ENCODE measurements at places on chromosomes 3 and 15. TPM values are rescaled to one million over a fixed set of nuclear protein-coding genes. Genes with fewer than 3 reads are reported as not detected.

DNA sequence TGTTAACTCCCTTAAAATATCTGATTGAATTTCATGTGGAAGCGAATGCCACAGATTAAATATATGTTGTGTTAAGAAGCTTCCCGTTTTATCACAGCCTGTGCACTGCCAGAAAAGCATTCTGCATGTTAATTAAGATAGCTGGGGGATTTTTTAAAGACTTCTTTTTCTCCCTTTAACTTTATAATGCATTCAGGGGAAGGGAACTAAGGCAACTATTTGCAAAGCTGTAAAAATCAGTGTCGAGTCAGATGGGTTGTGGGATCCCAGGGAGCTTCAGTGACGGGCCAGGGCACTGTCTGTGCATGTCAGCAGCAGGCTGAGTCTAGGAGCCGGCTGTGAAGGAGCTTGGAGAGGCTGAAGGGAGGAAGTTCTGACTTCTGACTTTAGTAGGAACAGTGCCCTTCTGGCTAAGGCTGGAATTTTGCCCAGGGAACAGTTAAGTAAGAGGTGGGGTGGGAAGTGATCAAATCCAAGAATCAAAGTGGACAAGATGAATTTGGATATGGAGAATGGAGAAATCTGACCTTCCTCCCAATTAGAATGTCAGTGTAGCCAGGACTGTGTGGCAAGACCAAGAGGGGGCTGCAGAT lies 77.7 kb downstream of the ABHD5 start:
- DNase-seq: peak; percentile 70

DNA sequence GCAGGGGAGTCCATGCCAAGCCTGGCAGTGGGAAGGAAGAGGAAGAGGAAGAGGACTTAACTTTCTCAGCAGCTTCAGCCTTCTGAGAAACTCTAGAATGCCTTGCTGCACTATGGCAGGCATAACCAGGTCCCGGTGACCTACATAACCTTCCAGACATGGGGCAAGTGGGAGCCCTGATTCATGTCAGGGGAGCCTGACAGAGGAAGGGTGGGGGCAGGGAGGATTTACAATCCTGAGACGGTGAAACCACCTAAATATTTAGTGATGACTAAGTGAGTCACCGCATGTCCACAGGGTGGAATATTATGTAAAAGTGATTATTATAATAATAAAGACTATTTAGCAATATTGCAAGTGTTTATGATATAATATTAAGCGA lies 46.7 kb downstream of the AMOTL2 start:
- peak; percentile 33 for DNase-seq

DNA sequence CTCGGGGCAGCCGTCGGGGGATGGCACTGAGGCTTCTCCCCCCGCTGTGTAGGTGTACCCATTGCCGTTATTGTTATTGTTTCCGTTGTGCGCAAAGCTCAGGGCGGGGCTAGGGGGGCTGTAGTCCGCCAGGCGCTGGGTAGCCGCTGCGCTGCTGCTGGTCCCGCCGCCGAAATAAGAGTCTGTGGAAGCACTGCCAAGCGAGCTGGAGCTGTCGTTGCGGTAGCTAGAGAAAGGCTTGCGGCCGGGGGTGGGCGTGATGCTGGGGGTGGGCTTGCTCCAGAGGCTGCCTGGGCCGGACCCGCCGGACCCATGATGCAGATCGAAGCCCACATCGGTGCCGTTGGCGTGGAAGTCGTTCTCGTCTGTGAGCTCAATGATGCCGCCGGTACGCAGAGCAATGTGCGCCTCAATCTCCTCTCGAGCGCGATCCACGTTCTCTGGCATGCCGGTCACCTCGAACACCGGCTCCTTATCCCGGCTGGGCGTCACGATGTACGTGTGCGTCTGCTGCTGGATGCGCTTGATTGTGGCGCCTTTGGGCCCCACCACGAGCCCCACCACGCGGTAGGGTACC lies 1.9 kb downstream of the MEX3B start:
- DNase-seq: no peak

DNA sequence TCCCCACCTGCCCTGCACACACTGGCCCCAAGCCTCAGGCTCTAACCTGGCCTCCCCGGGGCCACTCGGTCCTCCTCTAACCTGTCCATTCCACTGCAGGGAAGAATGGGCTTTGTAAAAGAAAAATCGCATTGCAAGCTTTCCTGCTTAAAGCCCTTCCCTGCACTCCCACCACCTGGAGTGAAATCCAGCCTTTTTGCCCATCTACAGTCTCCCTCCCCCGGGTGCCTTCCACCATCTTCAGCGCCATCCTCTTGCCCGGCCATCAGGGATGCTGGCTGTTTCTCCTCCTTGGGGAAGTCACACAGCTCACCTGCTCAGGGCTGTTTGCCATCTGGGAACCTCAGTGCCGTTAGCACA lies 266.9 kb downstream of the OCA2 start:
- no peak for DNase-seq

DNA sequence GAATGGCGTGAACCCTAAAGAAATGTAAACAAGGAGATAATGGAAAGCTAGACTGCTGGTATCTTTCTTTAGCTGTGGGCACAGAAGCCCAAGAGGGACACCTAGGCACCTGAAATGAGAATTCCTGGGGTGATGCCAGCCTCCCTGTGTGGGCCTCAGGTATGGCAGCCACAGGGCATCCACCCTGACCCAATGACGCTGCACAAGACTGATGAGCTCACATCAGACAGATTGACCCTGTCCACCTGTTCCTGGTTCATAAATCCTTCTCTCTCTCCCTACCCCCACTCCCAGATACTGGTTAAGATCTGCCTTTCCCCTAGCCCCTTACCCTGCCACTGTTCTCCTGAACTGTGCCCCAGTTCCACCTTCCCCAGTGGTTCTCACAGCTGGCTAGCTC lies 1.5 kb downstream of the GLB1 start:
- no peak for DNase-seq

DNA sequence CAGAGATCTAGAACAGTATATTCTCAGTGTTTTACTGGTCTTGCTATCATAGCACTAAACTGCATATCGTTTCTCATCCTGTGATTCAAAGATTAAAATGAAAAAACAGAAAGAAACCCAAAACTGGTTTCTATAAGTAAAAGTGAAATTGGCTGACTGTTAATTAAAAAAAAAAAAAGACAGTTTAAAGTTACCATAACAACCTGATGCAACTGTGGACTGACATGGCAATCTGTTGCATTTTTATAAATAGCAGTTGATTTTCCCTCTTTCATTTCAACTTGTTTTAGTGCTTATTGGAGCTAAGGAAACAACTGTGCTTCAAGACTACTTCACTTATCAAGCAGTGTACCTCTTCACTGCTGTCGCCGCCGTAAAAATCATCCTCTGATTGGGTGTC lies 186.6 kb downstream of the CFAP20DC start:
- no peak for DNase-seq

GRCh38 chr3:166580561-166580960 lies 743.3 kb upstream of the BCHE start:
- no peak for DNase-seq

DNA sequence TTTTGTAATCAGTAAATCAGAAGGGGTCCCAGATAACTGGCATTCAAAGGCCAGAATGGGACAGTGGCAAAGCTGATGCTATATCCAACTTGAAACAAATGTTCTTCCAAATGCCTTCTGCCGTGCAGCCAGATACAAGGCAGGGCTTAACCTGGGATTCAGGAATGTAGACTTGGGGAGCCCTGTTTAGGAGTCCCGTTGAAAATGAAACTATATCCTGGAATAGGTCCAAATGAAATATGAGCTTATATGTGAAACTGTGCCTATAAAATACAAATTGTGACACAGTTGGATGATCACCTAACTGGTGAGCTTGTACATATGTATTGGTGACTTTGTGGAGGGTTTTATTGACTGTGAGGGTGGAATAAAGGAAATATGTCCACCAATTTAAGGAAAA lies 28.7 kb downstream of the FRMD4B start:
- DNase-seq: no peak

DNA sequence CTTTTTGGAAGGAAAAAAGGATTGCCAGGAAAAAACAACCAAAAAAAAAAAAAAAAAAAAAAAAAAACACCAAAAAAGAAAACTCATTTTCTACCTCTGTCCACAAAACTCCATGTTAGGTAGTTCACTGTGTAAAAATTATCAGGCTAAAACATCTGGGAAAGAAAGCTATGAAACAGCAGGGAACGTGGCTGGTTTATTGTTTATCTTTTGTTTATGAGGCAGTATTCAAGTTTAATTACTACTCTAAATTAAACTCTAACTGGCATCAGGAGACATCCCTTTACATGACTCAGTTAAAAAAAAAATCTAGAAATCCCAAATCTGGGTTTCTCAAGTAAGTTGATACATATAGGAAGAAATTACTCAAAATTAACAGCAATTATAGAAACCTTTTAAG lies 21.8 kb downstream of the MEIS2 start:
- DNase-seq: no peak

DNA sequence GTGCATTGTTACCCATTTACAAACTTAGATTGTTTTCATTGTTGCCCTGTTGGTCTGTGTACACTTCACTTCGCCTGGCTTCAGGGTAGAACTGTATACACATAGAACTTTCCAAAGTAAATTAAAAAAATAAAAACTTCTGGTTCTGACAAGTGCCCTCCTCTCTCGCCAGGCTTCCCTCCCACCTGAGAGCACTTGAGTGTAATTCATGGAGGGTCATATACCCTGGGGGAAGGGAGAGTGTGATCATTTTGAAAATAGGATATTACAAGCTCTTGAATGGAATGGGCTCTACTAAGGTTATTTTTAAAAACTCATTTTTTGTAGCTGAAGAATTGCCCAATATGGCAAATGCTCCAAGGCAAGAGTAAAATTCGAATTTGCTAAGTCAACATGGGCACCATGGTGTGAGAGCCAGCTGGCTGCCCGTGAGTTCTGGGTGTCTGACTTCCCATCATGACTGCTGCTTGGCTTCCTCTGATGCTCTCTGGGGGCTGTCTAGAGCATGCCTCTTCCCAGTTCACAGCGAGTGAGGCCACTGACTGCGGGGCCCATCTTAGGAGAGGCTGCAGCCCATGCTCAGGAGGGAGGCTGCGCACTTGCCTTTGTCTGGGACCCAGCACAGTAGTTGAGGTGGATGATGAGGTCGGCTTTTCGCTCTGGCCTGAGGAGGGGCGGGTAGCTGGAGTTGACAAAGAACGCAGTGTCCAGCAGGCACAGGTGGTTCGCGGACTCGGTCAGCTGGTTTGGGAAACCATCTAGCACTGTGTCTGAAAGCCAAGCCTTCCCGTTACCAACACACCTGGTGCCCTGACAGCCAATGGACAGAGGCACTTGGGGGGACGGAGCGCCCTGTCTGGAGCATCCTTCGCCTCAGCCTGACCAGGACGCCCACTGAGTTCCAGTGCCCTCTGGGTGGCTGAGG lies 13.1 kb upstream of the EHD4 start:
- DNase-seq: no peak

The IL17RE gene
- 0.14 TPM for total RNA-seq

- DNase-seq: no peak
Measured at GRCh38 chr3:123296836-123297626, 95.3 kb downstream of the SEC22A start.

GRCh38 chr3:3302964-3303363 lies 123.5 kb upstream of the CRBN start:
- no peak for DNase-seq

GRCh38 chr3:190706582-190706981 lies 155.9 kb downstream of the GMNC start:
- DNase-seq: no peak

The DAZL gene
- total RNA-seq: not detected

The LRRC15 gene
- total RNA-seq: 0.51 TPM

- DNase-seq: no peak
Measured at GRCh38 chr15:79265987-79266579, 16.4 kb upstream of the ANKRD34C start.

The GASK1A gene
- not detected for total RNA-seq

- DNase-seq: no peak
Measured at GRCh38 chr15:26477044-26477443, 295.8 kb downstream of the GABRB3 start.

- peak; percentile 54 for DNase-seq
Measured at GRCh38 chr15:57356636-57357035, 19.7 kb upstream of the CGNL1 start.

DNA sequence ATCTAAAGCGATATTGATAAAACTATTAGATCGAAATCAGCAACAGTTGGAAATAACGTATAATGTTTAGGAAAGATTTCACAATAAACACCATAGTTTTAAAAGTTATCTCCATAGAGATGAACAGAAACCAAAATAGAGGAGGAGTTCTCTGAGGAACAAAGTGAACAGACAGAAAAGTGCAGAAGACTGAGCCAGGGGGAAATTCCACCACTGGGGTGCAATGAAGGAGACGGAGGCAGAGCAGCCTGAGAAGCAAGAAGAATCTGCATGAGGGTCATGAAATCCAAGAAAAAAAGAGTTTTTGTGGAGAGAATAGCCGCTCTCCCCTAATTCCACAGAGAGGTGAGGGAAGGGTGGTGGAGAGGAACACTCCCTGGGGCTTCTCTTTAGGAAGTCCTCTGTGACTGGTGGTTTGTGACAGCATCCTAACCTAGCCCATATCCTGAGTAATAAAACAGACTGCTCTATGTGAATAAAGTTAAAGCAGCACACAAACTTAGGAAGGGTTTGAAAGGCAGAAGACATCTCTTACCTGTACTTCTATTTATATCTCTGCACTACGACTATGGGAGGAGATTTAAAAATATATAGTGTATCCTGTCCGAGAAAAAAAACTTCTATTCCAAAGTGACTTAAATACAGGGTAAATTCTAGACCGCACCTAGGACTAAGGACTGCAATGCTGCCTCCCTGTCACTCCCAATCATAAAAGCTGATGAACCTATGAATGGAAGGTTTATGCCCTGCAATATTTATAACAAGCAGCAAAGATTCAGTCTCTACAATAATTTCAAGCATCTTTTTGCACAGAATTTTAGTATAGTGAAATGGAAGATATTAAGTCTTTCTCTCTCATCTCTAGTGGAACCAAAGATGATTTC lies 22.9 kb downstream of the ATP8B4 start:
- DNase-seq: no peak

DNA sequence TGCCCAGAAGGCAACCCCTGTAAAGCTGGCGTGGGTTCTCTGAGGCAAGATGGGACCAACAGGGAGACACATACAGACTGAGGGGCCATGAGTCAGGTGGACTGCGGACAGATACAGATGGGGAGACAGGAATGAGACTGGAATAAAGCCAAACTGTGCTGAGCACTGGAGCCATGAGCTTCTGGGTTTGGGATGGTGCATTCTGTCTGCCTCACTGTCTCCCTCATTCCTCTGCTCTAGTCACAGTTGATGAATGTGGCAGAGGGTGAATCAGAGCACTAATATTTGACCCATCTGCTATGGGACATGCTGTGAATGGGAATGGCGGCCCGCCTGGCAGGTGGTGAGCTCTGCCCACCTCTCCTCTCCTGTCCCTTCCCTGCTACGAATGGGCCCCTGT lies 262.9 kb downstream of the EPHB1 start:
- DNase-seq: no peak

DNA sequence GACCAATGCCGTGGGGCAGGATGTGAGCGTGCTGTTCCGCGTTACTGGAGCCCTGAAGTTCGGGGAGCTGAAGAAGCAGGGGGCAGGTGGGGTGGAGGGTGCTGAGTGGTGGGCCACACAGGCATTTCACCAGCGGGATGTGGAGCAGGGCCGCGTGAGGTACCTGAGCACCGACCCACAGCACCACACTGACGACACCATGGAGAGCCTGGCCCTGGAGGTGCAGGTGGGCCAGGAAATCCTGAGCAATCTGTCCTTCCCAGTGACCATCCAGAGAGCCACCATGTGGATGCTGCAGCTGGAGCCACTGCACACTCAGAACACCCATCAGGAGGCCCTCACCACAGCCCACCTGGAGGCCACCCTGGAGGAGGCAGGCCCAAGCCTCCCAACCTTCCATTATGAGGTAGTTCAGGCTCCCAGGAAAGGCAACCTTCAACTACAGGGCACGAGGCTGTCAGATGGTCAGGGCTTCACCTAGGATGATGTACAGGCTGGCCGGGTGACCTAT lies 179.6 kb downstream of the TBC1D2B start:
- DNase-seq: no peak

GRCh38 chr15:48800811-48801455 lies 9.9 kb downstream of the CEP152 start:
- DNase-seq: peak; percentile 70

The TM4SF1 gene
- total RNA-seq: 921 TPM
